ENCODE measurements at places on chromosomes 6 and 20.

DNA sequence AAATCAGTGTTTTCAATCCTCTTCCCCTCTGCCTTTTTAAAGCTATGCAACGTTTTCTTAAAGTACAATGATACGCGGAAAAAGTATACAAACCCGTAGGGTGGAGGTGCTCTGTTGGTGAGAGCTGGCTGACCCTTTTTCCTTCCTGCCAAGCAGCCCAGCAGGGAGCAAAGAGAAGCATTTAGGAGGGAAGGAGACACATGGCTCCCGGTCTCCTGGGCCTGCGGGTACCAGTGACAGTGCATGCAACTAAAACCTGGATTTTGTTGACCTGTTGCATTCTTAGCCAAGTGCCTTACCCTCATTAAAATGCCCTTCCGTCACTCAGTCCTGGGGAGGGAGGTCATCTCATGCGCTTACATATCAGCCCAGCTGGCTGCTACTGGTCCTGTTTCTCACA, 87.2 kb downstream of the SLX4IP start:
- no peak for DNase-seq

GRCh38 chr6:166610069-166610468, 17.0 kb downstream of the RPS6KA2 start:
- no peak for DNase-seq

DNA sequence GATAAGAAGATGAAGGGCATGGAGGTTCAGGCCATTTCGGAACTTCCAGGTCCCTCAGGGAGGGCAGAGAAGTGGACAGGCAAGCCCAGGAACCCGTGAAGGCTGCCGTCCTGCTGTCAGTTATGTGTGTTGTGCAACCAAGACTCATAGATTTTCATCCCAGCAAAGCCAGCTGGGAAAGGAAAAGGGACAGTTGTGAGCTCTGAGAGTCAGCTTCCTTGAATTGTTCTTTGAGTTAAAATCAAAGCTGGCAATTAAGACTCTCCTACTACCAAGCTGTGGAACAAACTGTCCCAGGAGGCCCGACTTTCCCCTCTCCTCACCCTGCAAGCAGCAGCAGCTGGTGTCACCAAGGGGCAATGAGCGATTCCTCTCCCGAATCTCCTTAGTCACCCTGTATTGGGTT, 46.3 kb upstream of the IYD start:
- DNase-seq, result no peak

GRCh38 chr6:65700561-65700960, 6.5 kb downstream of the EYS start:
- DNase-seq, result no peak

- DNase-seq, result no peak
These were observed 630 bp downstream of the PPP1R3G start for GRCh38 chr6:5085648-5086293.

DNA sequence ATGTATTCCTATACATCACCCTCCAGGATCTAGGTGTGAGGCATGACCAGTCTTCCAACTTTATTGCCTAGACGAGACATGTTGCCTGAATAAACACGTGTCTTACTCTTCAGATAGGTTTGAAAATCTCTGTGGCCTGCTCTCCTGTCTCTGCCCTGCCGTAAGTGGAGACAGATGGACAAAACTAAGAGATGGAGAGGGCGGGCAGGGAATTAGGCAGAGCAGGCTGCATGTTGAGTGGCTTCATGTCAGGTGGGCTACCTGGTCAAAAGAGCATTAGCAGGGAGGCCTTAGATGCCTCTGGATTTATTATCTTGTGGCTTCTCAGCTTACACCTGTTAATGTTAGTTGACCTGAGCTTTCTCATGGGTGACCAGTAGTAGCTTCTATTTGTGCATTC, 59.0 kb upstream of the TULP4 start:
- no peak for DNase-seq

DNA sequence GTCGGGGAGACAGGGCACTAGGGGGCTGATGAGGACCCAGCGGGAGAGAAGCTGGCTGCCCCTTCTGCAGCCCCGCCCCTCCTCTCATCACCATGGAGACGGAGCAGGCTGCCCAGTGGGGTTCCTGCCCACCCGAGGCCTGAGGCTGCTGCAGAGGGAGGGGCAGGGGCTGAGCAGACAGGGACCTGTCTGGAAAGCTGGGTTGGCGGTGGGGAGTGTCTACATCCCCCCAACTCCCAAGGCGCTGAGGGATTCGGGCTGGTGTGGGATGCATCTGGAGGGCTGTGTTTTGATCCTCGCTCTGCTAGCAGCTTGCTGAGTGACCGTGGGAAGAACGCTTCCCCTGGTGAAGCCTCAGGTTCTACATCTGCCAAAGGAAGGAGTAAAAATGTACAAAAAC, 1.2 kb upstream of the BPI start:
- no peak for DNase-seq

- no peak for DNase-seq
These were observed 300.1 kb upstream of the KCNQ5 start for GRCh38 chr6:72321788-72322187.

DNA sequence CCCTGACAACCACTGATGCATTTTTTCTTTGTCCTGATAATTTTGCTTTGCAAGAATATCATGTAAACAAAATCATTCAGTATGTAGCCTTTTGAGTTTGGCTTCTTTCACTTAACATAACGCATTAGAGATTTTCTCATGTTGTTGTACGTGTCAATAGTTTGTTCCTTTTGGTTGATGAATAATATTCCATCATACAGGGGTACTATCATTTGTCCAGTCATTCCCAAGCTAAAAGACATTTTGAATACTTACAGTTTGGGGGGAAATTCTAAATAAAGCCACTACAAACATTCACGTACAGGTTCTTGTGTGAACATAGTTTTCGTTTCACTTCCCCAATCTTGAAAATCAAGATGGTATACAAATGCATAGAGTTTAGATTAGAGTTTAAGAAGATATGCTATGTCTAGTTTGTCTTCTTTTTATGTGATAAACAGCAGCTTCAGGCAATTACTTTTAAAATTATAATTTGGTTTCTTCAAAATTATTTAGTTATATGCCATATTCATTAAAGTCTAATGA, 5.2 kb downstream of the HAO1 start:
- DNase-seq, result no peak

DNA sequence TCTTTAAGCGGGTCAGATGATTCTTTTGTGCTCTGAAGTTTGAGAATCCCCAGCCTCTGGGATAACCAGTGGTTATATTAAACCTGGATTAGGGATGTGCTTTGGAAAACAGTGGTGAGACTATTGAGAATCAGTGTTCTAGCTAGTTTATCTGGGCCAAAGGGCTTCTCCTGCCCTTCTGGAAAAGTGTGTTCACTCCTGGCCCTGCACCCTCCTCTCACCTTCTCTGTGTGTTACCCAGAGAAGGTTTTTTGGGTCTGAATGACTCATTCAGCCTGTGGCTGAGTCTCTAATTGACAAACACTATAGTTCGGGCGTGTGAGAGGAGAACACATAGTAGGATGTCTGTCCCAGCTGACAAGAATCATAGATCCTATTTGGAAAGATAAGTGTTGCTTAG, 66.7 kb downstream of the LRRC1 start:
- DNase-seq, result no peak

- DNase-seq, result no peak
These were observed 59.0 kb upstream of the QKI start for GRCh38 chr6:163355426-163355991.

- DNase-seq, result no peak
These were observed 83.2 kb upstream of the PAX1 start for GRCh38 chr20:21622097-21622857.

GRCh38 chr6:51477711-51478311, 609.6 kb downstream of the PKHD1 start:
- DNase-seq, result no peak

DNA sequence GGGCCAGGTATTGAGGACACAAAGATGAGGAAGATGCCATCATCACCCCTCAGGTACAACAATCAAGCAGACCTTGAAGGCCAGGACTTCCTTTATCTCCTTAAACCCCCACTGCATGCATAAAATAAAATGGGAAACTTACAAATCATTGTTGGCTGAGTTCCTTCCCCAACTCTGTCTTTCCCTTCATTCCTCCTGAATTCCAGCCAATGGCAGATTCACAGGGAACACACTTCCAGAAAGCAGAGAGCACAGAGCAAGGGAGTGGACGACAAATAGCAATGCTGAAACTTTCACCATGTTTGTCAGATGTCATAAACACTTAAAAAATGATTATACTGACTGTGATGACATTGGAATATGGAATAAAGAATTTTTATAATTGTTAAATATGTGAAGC, 37.3 kb upstream of the NXT1 start:
- DNase-seq, result no peak

DNA sequence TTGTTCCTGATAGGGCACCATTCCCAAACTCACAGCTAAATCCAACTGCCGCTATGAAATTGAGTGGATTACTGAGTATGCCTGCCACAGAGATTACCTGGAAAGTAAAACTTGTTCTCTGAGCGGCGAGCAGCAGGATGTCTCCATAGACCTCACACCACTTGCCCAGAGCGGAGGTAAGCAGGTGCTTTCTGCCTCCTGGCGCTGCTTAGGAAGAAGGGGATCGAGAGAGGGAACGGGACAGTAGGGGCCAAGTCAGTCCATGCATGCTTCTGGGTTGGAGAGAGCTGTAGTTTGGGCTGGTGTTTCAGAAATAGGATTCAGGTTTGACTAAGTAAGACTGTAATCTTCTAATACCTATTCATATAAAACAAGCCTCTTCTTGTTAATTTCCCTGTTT, 63.7 kb downstream of the IGF2R start:
- no peak for DNase-seq

- DNase-seq, result no peak
These were observed 76.8 kb downstream of the KCNB1 start for GRCh38 chr20:49405696-49406095.

GRCh38 chr20:56423211-56423610, 11.2 kb downstream of the CASS4 start:
- no peak for DNase-seq

DNA sequence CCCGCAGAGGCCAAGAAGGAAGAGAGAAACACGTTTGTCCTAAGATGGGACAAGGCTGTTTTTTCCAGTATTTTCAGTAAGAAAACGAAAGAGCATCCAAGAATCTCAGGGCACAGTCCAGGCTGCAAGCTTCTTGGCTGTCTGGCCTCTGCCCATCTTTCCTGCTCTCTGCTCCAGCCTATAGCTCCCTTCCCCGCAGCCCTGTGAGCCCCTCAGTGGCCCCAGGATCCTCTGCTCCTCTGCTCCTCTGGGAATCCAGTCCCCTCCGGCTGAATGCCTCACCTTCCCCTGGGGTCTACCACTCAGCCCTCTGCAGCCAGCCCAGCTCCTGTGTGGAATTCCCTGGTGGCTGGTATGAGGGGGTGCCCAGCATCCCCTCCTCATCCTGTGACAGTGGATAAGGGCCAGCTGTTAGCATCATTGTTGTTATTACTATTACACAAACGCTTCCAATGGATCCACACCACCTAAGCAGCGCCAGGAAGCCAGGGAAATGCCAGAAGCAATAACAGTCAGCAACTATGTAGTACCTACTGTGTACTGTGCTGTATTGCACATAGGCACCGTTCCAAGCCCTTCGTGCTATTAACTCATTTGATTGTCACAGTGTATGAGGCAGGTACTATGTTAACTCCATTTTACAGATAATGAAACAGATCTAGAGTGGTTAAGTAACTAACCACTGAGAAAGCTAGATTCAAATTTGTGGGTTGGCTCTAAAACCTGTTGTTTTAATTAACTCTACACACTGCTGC, 60.3 kb upstream of the PTPN1 start:
- no peak for DNase-seq

DNA sequence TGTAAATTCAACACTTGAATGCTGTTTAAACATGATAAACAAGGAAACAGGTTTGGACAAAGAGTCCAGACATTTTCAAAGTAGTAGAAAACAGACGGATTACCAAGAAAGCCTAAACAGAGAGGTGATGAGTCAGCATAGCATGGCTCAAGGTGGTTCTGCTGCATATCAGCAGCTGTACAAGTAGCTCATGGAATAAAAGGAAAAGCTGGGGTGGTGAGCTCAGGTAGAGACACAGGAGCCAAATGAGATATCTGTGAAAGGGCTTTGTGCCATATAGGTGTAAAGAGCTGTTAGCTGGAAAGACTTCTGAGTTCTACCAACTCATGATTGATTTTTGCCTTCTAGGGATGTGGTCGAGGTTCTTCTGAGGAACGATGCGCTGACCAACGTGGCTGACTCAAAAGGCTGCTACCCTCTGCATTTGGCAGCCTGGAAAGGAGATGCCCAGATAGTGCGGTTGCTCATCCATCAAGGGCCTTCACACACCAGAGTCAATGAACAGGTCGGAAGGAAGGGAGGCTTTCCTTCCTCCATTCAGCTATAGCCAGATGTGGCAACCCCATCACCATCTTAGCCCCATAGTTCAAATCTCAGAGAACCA, 80.7 kb downstream of the ANKS1A start:
- DNase-seq, result no peak

GRCh38 chr6:128655978-128656498, 135.6 kb upstream of the PTPRK start:
- DNase-seq, result no peak

DNA sequence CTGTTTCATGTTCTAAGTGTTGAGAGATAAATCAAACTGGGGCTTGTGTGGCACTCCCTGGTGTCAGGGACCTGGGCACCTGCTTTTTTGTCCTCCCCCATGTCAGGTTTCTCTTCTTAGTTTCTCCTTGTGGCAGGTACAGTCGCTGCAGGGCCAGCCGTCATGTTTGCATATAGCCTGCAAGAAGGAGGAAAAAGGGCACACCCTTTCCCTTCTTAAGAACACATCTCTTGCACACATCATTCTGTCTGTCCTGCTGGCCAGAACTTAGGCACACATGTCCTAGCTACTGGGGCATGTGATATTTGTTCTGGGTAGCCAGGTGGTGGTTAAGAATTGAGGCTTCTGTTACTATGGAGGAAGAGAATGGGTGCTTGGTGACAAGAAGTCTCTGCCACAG, 27.9 kb downstream of the CDC5L start:
- no peak for DNase-seq

- DNase-seq, result no peak
These were observed 2.8 kb upstream of the E2F1 start for GRCh38 chr20:33688938-33689424.

Data from substantia nigra (tissue), 51 donors.